ENCODE measurements at places on chromosomes 3 and 15. TPM values are rescaled to one million over a fixed set of nuclear protein-coding genes. Genes with fewer than 3 reads are reported as not detected.

Gene MKRN3
- total RNA-seq = 1.3 TPM

DNA sequence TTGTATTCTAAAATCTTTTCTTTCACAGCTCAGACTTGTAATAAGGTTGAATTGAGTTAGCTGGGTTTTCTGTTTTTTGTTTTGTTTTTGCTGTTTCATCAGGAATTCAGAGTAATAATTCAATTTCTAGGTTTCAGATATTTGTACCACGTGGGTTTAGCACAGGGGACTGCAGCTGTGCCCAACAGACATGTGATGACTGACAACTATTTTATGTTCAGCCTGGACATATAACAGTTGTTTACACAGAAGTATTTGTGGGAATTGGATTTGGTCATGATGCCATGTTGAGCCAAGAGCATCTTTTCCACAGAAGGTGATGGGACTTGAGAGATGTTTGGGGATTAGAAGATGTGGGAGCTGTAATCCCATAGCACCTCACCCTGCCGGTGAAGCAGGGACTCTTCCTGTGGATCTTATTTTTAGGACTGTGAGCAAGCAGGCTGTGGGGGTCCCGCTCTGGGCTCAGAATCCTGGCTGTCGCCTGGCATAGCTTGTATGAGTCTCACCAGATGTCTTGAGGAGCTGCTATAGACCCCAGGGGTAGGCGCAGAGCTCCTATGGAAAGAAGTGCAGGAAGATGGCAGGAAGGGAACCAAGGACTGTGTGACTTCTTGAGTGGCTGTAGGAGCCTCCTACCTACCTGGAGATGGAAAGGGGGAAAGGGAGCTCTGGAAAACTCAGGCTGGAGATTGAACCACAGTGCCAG is 23.7 kb downstream of the PXYLP1 start:
- no peak for DNase-seq

- no peak for DNase-seq
These were observed 112.1 kb downstream of the KLF13 start for GRCh38 chr15:31438601-31439265.

DNA sequence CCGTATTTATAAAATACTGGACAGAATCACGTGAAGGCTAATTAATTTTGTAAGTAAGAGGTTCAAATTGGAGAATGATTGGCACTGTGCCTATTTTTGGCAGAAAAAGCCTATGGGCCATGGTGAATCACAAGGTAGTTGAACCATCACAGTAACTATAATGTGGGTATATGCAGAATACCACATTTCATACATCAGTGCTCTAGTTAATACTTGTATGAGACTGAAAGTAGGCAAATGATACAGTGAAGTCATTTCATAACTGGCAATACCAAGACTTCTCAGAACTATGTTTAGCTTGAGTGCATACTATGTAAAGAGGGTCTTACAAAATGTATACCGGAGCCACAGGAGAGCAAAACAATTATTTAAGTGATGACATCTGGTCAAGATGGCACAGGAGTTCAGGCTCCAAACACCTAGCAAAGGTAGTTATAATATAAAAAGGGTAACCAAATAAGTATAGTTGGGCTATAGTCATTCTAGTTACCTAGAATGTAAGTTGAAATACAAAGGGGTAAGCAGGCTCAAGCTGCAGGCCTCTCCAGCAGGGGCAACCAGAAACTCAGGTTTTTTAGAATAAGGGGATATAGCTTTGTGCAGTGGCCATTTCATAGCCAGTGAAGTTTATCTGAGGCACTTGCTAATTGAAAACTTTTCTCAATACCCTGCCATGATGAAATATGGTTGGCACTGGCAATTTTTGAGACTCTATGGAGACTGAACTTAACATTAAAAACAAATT is 19.1 kb downstream of the GPR160 start:
- DNase-seq = no peak

GRCh38 chr15:84811828-84812227 is 5.3 kb upstream of the ALPK3 start:
- no peak for DNase-seq
